ENCODE measurements at places on chromosomes 5 and 9.

DNA sequence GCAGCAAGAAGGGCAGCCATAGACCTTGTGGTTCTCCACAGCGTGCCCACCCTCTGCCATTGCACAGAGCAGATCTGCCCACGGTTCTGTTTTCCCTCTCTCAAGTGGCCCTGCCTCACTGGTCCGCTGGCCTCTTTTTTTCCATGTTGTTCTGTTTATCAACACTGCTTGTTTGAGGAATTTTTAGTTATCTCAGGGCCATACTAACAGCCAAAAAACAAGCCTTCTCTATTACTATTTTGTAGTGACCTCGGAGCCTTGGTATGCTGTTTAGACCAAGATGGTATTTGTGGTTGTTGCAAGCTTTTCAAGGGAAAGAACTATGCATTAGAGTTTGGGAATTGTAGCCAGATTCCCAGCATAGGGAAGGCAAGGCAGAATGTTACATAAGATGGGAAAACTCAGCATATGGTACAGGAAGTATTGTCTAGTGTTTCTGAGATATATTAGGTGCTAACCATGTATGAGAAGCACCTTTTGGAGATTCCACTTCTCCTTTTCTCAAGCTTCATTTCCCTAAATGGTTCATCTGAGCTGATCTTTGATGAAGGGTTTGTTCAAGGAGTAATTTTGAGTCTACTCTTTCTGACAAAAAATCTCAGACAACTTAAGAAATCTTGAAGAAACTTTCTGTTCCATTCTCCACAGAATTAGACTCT lies 54.3 kb downstream of the NUP214 start:
- DNase-seq: no peak

GRCh38 chr9:136091582-136092352 lies 3.3 kb downstream of the NACC2 start:
- DNase-seq: no peak

DNA sequence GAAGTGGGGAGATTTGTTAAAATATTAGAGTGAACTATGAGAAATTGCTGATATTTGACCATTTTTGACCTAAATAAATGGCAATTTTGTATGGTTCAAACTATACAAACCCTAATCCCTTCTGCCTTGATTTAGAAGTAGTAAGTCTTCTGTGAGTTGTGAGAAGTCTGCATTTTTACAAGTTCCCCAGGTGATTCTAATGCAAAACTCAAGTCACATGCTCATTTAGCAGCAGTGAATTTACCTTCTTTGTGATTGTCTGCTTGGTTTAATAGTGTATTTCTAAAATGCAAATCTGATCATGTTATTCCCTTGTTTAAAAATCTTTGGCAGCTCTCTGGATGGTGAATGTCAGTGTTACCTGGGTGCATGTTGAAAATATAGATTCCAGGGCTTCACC lies 2.8 kb downstream of the MEGF10 start:
- no peak for DNase-seq

DNA sequence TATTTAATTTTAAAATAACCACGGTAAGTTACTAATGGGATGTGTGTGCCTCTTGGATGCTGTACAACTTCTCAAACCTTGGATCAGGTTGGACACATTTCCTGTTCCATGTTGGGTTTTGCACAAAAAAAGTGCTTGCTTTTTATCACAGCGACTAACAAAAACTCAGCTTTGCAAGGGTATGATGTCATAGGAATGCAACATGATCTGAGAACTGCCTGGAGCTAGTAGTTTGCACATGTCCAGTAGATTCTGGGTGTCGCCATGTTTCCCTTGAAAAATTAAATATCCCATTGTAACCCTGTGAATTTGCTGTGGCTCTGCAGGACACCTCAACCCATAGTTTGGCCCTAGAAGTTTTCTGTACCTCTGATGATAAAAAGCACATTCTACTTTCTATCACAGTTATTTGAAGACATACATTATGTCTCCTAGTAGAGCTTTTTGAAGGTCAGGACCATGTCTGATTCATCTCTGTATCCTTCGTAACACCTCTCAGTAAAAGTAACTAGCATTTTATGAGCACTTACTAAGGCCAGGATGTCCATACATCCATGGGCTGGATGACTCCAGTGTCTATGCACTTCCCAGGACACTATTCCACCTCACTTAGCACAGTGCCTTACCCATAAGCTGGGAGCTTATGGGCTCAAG lies 11.5 kb upstream of the FRMPD1 start:
- DNase-seq: no peak

- DNase-seq: no peak
Observed at GRCh38 chr5:107820429-107820828, 149.7 kb upstream of the EFNA5 start.

- no peak for DNase-seq
Observed at GRCh38 chr5:60457233-60457632, 242.7 kb downstream of the DEPDC1B start.

- no peak for DNase-seq
Observed at GRCh38 chr5:75671506-75671905, 45.7 kb downstream of the POC5 start.

DNA sequence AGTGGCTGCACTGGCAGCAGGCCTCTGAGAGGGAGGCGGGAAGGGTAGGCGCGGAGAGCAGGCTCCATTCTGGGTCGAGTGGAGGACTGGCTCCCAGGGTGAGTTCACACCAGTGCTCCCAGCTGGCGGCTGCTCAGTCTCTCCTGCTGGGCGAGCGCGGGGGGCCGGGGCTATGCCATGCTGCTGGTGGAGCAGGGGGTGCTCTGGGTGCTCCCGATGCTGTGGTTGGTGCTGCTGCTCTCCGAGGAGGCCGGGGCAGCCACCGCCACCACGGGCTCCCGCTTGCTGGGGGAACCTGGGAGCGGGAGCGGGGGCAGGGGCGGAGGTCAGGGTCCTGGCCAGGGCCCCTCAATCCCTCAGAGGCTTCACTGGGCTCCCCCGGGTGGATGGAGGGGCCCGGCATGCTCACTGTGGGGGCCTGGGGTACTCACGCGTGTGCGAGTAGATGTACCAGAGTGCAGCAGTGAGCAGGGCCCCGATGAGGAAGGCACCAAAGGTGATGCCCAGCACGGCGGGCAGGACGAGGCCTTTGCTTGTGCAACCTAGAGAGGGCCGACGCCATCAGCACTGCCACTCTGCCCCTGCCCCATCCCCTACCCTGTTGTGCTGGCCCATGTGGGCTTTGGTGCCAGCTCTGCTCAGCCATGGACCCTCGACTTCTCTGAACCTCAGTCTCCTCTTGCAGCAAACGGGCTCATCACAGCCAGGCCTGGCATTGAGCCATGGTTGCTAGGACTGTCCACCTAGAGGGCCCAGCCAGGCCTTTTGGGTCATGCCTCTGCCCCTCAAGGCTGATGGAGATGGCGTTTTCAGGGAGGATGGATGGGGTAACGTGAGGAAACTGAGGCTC lies 13.1 kb downstream of the FPGS start:
- DNase-seq: no peak

- no peak for DNase-seq
Observed at GRCh38 chr9:106324591-106325280, 538.2 kb upstream of the ZNF462 start.

- no peak for DNase-seq
Observed at GRCh38 chr5:154228696-154229095, 38.2 kb downstream of the GALNT10 start.

DNA sequence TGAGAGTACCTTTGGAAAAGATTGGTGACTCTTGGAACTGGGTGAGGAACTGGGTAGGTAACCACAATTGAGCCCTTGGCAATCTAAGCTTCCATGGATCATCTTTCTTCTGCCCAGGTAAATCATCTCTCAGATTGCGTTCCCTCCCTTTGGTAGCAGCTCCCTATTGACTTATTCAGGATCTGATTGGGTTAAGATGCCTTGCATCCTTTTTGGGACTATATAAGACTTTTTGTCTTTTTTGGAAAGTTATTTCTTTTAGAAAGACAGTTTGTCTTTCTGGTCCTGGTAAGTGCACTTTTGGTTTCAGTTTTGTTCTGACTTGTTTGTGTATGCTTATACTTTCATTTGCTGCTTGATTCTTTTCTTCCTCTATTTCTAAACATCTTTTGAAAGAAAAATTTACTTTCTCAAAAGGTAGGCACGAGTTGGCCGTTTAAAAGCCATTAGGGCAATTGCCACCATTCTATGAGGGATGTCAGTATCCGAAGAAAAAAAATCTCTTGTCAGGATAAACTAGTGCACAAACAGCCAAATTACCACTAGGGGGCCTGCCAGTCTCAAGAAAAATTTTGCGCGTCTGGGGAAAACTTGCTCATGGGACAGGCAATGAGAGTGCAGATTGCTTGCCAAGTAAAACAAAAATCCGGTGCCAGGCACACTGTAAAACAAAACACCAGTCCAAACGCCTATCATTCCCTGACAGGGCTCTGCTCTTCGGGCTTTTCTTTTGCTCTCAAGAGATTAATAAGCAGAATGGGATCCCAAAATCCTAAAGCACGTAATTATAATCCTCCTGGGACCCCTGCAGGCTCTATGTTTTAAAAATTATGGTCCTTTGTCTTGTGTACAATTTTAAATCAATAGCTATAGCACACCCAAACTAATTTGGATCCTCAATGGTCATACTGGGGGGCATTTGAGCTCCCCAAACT lies 12.8 kb downstream of the OR1J1 start:
- DNase-seq: peak; percentile 40

DNA sequence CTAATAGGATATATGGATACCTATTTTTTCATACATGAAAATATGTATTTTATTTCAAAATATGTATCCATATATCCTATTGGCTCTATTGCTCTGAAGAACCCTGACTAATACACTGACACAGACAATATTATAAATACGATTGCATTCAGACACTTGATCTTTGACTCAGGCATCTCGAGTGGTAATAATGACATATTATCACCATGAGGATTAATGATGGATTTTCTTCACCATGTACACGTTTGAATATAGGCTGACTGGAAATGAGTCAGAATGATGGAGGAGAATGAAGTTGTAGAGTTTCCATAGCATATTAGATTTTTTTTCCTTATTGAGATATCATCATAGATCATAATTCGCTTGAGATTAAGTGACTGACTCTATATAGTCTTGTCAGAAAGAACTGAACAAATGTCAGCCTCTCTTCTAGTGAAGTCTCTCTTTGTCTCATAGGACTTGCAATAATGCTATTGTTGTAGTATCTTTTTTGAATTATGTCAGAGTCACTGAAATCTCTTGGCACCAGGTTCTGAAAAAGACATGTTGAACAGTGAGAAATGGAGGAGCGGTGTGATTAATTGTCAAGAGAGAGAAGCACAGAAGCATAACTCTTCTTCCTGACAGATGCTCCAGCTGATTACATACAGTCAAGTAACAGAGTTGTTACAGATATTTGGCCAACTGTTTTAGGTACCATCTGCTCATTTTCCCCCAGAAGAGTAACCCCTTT lies 41.4 kb upstream of the SLCO6A1 start:
- DNase-seq: no peak

- DNase-seq: no peak
Observed at GRCh38 chr5:131281133-131281867, 17.4 kb downstream of the CDC42SE2 start.

- no peak for DNase-seq
Observed at GRCh38 chr9:110700953-110701352, 32.4 kb downstream of the MUSK start.

DNA sequence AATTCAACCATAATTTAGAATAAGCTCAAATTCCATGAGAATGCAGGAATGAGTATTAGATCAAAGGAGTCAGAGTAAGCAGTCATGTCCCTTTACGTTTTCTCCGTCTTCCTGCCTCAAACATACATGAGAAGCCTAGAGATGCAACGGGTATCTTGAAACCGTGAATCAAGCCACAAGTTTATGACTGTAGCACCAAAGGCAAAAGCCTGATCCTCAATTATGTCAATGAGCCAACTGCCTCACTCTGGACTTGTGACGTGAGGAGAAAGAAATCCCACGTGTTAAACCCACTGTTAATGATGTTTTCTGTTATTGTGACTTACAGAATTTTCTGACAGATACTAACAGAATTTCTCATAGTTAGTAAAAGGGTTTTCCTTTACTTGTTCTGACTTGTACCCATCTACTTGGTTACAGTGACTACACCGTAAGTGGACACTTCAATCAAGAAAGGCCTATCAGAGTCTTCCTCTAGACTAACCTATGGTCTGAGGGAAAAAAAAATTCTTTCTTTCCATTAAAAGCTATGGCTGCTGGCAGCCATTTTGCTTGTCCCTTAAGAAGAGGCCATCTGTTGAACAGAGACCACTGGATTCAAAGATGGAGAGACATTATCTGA lies 35.3 kb upstream of the HK3 start:
- DNase-seq: no peak

DNA sequence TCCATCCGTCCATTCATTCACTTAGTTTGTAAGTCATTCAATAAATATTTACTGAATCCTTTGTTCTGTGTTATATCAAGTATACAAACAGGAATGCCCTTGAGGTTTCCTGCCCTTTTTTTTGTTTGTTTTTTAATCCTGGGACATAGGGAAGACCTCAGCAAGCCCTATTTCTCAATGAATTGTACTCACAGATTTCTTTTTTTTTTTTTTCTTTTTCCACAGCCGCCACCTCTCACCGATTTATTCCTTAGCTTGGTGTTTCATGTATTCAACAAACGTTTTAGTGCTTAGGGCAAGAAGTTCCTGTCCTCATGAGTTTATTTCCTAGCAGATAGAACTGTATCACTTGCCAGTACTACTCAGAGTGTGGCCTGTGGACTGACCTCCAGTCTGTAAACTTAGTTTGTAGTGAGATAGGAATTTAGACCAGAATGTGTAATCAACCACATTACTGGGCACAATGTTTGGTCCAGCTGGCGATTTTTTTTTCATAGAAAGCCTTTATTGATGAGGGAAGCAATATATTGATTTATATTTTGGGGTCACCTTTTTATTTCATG lies 35.4 kb upstream of the C5orf47 start:
- no peak for DNase-seq

DNA sequence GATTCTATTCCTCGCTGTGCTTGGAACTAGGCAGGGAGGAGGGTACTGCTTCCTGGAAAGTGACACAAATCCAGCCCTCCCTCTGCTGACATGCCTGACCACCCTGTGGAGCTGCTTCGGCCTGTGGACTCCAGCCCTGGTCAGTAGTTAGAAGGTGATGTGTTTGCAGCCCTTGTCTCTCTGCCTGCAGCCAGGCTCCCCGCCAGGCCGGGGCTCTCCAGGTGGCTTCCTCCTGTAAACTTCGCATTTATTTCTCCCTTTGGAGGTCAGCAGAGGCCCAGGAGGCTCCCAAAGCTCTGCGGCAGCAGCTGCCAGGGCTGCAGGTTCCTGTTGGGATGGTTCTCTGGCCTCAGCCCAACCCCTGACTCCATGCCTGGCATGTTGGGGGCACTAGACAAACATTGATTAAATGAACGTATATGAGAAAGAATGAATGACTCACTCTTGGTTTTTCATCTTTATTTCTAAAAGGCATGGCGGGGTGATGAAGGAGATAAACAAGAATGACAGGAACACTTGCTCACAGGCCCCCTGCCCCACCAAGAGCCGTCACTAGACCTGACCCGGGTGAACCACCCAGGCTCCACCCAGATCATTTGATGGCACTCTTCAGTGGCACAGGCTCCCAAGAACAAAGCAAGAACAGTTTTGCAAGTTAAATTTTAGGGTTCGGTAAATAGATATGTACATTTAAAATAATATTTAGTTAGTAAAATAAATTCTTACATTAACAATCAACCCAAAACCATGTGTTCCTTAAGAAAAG lies 8.4 kb upstream of the IRX2 start:
- no peak for DNase-seq
